Activated naive CD8-positive, alpha-beta T cell treated with anti-CD3 and anti-CD28 coated beads for 36 hours (primary cell): ENCODE measurements at places on chromosomes 12 and 14.

GRCh38 chr12:117026343-117026742 is 72.9 kb downstream of the TESC start:
- no peak for DNase-seq

GRCh38 chr14:99513946-99514551 is 32.8 kb downstream of the CCNK start:
- no peak for DNase-seq

DNA sequence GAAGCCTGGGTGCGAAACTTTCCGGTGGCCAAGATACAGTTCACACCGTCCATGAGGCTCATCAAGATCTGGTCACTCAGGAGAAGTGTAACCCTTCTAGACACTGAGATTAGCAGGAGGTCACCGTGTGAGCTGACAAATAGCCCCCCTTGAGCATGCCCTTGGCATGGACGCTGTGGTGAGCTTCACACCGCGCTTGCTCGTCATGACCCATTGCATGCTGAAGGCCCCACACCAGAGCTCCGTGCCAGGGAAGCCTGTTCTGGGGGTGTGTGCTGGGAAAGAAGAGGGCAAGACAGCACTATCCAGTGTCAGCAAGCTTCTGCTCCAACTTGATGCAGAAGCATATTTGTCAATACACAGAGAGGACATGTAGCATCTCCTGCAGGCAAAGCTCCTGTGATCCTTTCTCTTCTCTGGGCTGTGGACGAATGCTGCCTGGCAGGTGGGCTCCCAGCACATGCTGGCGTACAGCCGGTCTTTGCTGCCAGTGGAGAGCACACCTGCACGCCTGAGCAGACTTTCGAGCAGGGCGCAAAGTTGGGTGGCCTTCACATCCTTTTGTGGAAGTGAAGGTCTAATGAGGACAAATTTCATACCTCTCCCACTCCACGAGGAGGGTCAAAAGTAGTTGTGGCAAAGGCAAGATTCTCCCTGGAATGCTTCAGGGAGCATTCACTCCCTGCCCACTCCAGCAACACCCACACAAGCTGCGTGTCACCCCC is 126.9 kb upstream of the FKBP4 start:
- DNase-seq: no peak

GRCh38 chr12:31117203-31118011 is 43.7 kb downstream of the DDX11 start:
- peak; percentile 77 for DNase-seq

DNA sequence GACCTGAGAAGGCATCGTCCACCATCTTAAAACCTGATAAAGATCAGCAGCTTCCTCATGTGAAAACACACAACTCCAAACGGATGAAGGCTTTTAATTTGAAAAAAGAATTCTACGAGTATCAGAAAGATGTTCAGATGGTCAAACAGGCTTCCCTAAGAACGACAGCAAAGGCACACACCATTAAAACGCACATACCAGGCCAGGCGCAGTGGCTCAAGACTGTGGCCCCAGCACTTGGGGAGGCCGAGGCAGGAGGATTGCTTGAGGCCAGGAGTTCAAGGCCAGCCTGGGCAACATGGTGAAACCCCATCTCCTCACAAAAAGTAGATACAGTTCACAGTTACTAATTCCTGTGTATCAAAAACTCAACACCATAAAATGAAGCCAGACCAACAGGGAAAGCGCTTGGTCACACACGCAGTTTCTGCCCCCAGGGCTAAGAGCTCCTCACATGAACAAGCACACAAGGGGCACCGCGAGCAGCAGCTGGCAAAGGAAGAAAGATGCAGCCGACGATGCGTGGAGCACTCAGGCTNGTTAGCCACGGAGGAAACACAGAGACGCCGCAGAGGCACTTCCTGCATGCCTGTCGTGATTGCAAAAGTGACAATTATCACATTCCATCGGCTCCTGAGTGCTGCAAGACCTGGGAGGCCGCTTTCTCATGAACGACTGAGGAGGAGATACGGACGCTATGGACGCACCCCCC is 78.0 kb downstream of the NOC4L start:
- peak; percentile 20 for DNase-seq

DNA sequence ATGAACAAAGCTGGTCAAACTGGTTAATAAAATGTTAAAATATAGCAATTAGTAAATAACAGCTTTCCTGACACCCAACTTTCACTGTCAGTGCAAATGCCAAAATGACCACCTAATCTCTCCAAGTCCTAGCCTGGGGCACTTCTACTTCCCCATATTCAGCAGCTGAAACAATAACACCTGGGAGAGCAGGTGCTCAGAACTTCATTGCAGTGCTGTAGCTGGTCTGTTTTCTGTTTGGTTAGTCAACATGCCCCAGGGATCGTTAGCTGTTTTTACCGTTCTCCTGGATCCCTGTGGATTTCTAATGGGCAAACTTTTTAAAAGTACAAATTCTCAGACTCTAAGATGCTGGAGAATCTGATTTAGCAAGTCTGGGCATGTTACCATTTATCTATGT is 759.7 kb downstream of the GALC start:
- no peak for DNase-seq

DNA sequence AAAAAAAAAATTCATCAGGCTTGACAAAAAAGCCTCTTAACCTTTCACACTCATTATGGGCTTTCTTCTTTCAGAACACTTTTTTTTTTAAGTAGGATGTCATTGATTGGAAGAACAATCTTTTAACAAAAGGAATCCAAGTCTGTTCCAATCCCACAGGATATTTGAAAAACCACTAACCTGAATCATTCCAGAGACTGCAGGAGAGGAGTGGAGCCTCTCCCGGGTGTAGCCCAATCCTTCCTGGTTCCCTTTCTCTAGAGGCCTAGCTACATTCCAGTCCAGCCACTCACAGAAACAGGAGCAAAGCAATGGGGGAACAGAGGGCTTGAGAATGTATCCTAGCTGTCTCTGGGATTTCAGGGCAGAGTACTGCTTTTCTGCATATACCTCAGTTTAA is 4.3 kb downstream of the MFAP5 start:
- no peak for DNase-seq

DNA sequence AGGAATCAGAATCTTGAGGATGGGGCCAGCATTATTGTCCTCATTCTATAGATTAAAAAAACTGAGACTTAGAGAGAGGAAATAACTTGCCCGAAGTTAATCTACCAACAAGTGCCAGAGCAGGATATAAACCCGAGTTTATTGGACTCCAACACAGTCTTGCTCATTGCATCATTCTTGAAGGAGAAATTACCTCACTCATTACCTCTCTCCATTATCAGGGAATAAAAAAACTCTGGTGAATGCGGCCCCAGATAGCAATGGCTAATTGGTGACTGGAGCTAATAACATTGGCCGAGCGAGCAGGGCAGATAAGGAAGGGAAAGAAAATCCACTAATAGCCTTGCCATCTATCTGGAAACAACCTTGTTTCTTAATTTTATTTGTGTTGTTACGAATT is 24.7 kb upstream of the TMED10 start:
- no peak for DNase-seq

GRCh38 chr12:1309613-1310012 is 284.8 kb downstream of the FBXL14 start:
- DNase-seq: no peak

- DNase-seq: no peak
Measured at GRCh38 chr14:72075649-72076334, 143.6 kb downstream of the RGS6 start.

DNA sequence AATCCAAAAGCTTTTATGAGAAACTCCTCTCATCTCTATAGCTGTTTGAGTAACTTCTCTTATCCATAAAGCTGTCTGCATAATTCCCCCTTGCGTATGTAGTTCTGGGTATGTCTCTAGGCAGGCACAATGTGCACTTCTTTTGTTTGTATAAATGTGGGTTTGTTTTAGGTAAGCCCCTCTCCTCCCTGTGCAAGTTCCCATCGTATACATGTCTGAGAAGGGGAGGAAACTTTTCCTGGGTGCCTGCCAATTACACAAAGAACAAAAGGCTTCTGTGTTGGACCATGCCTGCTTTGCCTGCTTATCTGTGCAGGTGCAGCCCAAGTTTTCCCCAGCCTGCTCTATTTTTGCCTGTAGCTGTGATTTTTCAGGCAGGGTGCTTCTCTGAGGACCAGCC is 96.7 kb downstream of the CCER1 start:
- no peak for DNase-seq

GRCh38 chr12:4603421-4603820 is 41.4 kb downstream of the DYRK4 start:
- DNase-seq: no peak

DNA sequence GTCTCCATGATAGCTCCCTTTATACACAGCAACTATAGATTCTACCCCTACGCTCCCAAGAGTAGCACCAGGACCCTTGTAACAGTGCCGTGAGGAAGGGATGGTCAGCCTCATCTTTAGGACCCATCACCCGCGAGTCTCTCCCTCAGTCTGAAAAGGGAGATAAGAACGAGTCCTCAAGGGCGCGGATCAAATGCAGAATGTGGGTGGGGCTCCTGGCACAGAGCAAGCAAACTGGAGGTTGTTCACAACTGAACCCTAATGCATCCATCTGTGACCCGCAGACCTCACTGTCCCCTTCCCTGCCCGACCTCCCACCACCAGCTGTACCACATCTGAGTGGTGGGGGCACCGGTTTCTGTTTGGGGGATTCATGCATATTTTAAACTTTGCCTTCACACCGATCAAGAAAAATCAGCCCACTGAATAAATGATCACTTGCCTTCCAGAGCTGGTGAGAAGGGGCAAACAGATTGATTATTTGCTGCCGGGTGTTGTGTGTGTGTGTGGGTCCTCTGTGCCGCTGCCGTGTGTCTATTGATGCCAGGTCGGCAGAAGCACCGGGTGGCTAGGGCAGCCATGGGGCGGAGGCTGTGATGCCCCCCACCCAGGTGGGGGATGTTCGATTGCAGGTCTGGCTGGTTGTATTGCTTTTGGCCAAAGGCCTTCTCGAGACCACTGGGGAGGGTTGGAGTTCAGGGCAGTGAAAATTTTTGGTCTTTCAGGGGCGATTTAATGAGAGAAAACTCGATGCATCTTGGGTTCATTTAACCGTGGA is 35.7 kb upstream of the BEGAIN start:
- DNase-seq: no peak

DNA sequence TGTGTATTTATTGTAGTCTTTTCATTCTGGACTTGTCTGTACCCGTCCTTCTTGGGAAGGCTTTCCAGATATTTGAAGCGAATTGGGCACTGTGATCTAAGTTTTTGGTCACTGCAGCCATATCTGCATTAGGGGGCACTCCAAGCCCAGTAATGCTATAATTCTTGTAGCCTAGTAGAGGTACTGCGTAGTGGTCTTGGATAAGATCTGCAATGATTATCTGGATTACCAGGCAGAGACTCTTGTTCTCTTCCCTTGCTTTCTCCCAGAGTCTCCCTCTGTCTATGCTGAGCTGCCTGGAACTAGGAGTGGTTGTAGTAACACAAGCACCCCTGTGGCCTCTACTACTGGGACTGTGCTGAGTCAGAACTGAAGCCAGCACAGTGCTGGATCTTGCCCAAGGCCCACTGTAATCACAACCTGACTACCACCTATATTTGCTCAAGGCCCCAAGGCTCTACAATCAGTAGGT is 30.0 kb downstream of the SLC38A2 start:
- DNase-seq: peak; percentile 3

GRCh38 chr14:41783403-41783802 is 176.7 kb downstream of the LRFN5 start:
- DNase-seq: no peak

GRCh38 chr14:84228702-84229101 is 1301.2 kb upstream of the FLRT2 start:
- no peak for DNase-seq

- no peak for DNase-seq
Measured at GRCh38 chr14:22194664-22195063, 394.4 kb downstream of the DAD1 start.

DNA sequence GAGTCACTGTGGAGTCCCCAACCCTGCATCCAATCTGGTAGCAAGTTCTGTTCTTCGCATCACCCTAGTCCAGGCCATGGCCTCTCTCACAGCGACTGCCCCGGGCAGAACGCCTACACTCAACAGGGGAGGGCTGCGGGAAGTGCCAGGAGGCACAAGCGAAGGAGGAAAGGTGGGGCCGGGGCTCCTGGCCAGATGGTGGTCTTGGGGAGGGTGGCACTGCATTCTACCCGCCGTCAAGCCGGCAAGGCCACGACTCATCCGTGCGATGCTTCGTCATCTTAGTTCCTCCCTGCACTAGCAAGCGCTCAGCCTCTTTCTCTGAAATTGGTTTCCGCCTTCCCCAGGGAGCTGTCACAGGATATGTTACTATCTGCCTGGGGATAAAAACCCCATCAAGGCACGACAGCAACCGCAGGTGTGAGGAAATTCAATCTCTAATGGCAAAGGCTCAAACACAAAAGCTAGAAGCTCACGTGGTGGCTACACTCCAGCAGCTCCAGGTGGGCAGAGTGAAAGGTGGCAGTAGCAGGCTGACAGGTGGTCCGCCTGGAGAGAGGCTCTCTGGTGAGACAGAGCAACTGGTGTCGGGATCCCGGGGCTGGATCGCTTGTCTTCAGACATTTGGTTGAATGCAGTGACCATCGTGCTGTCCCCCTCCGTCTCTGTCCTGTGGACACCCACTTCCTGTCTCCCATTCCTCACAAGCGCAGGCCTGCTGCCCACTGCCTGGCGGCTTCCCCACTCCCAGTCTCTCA is 34.1 kb downstream of the ACADS start:
- no peak for DNase-seq

DNA sequence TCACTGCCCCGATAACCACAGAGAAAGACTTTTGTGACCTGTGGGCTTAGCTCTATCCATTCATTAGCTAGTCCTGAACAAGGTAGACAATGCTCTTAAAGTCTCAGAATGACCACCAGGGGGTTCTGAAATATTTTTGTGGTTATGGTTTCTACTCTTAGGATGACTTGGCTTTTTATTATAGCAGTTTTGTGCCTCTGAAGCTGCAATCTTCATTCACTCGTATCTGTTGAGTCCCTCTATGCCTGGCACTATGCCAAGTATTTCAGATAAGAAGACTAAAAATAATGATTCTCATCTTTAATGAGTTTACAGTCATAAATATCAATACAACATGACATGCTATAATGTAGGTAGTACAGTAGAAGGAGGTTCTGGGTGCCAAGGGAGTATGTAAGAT is 130.8 kb upstream of the TRHDE start:
- no peak for DNase-seq

- peak; percentile 6 for DNase-seq
Measured at GRCh38 chr14:104001003-104001402, 58.7 kb upstream of the RD3L start.

DNA sequence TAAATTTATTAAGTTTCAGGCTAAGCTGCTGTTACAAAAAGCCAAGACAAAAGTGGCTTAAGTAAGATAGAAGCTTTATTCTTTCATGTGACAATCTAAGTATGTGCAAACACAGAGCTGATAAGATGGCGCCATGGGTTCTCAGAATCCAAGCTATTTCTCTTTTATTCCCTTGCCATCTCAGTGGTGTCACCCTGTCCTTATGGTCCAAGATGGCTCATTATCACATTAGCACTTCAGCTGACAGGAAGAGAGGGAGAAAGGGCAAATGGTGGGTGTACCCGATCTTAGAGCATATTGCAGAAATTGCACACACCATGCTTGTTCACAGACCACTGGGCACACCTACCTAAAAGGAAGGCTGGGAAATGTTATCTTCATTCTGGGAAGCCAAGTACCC is 211.7 kb downstream of the TMTC2 start:
- no peak for DNase-seq

DNA sequence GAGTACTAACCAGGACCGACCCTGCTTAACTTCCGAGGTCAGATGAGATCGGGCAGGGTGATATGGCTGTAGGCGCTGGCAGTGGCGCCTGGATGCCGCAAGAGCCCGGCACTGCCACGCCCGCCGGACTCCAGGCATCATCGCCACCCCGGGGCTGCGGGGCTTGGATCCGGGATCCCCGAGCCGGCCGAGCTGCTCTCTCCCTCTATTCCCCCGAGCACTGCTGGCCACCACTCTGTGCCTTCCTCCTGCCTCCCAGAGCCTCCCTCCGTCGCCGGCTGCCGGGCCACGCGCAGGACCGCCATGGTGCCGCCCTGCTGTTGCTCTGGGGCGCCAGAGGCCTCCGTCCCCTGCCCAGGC is 153.2 kb upstream of the ALG10B start:
- no peak for DNase-seq
